ENCODE measurements at places on chromosomes 4 and X.

- peaks cover 3% of the 10 kb centered on the region for H3K27me3 ChIP-seq
- H3K4me3 ChIP-seq = peak overlapping the region; percentile 72
- H3K36me3 ChIP-seq = no peaks in the 10 kb centered on the region
- DNase-seq = no peak
These were observed 1.2 kb downstream of the SLC39A8 start for GRCh38 chr4:102343964-102344519.

DNA sequence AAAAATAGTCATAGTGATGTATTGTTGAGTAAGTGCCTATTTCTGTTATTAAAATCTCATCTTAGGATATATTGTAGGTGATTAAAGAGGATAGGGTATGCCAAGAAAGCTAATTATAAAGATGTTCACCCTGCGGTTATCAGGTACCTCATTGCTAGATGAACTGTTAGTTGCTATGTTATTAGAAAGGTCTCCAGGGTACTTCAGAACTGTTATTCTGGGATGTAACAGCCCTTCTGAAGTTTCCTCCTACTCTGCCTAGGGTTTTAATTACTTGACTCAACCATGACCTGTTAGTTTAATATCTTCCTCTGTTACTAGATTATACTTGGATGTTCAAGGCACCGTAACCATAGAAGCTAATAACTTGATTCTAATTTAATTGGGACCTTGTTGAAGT is 15.4 kb downstream of the TMPRSS11E start:
- no peak overlapping the region for H3K27ac ChIP-seq
- no peak overlapping the region for H3K4me3 ChIP-seq
- H3K27me3 ChIP-seq = no peaks in the 10 kb centered on the region
- H3K4me1 ChIP-seq = no peaks in the 10 kb centered on the region
- H3K36me3 ChIP-seq = no peaks in the 10 kb centered on the region

DNA sequence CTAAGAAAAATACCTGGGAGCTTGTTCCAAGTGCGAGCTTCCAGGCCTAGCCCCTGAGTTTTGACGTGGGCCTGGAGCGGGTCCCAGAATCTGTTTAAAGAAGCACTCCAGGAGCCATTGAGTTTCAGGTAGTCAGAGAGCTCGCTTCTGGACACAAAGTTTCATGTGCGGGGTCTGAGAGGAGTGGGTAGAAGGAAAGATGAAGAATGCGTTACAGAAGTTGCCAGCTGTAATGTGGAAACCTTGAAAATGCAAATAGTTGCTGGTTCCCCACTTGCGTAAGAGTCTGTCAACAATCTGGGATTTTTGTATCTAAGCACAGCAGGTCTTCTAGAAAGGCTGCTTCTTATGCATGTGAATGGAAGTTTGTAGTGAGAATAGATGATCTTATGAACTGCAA is 77.5 kb upstream of the CLCN4 start:
- H3K4me1 ChIP-seq = peaks cover 3% of the 10 kb centered on the region
- no peak for DNase-seq
- no peak overlapping the region for H3K27ac ChIP-seq
- H3K27me3 ChIP-seq = no peaks in the 10 kb centered on the region
- H3K36me3 ChIP-seq = peaks cover 23% of the 10 kb centered on the region

GRCh38 chr4:187666697-187667494 is 328.7 kb upstream of the ZFP42 start:
- no peak for DNase-seq
- H3K4me3 ChIP-seq = no peak overlapping the region
- no peaks in the 10 kb centered on the region for H3K4me1 ChIP-seq
- no peak overlapping the region for H3K27ac ChIP-seq

- DNase-seq = peak; percentile 97
- no peaks in the 10 kb centered on the region for H3K27me3 ChIP-seq
- H3K4me3 ChIP-seq = peak overlapping the region; percentile 35
- H3K36me3 ChIP-seq = no peaks in the 10 kb centered on the region
- H3K4me1 ChIP-seq = peaks cover 55% of the 10 kb centered on the region
These were observed 99.4 kb upstream of the PGRMC2 start for GRCh38 chr4:128386761-128387599.

DNA sequence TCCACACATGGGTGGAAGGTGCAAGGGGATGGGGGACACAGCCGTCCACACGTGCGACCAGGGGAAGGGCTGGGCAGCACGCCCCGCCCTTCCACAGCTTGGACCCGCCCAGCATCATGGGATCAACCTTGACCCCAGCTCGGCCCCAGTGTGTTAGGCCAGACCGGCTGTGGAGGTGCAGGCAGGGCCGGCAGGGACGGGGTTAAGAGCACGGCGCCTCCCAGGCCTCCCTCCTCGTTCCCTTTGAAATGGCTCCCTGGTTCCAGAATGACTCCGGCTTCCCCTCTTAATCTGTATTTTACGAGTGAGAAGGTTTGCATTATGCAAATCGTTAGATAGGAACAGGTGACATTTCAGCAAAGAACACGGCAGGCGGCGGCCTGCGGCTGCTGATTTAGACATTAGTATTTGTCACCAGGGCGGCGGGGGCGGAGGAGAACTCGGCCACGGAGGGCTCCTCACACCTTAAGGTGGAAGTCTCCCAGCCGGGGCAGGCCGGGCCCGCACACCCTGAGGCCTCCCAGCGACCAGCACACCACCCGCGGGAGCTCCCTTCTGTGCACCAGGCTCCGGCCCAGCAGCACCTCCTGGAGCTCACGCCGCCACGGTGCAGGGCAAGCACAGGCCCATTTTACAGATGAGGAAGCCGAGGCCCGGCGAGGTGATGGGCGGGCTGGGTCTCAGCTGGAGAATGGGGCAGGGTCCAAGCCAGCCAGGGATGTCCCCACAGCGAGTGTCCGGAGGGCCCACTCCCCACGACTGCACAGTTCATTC is 116.1 kb downstream of the FAM53A start:
- no peak overlapping the region for H3K27ac ChIP-seq
- peak; percentile 14 for DNase-seq
- H3K27me3 ChIP-seq = peaks cover 21% of the 10 kb centered on the region
- H3K36me3 ChIP-seq = no peaks in the 10 kb centered on the region
- H3K4me1 ChIP-seq = no peaks in the 10 kb centered on the region

DNA sequence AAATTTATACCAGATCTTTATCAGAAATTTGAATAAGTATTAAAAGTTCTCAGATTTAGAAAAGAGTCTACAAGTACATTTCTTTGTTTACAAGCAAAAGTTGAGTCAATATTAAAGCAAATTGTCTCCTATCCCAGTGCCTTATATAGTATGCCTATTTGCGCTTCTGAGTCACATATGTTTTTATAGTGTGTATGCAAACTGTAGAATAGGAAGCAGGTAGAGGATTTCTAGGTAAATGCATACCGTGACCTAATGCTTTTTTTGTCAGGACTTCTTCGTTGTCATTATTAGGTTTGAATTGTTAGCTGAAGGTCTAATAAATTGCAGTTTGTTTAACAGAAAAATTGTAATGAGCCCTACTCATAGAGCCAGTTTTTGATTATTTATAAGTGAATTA is 22.2 kb downstream of the CEP44 start:
- H3K27me3 ChIP-seq = no peaks in the 10 kb centered on the region
- H3K36me3 ChIP-seq = peaks cover 91% of the 10 kb centered on the region
- no peak overlapping the region for H3K27ac ChIP-seq
- no peak overlapping the region for H3K4me3 ChIP-seq
- DNase-seq = no peak

GRCh38 chr4:100494166-100494565 is 23.7 kb downstream of the EMCN start:
- no peak for DNase-seq
- no peak overlapping the region for H3K27ac ChIP-seq
- no peaks in the 10 kb centered on the region for H3K36me3 ChIP-seq
- no peaks in the 10 kb centered on the region for H3K27me3 ChIP-seq
- H3K4me1 ChIP-seq = no peaks in the 10 kb centered on the region

GRCh38 chrX:39493168-39493567 is 604.6 kb downstream of the BCOR start:
- H3K27me3 ChIP-seq = peaks cover under 1% of the 10 kb centered on the region
- no peak overlapping the region for H3K4me3 ChIP-seq
- no peak for DNase-seq
- no peaks in the 10 kb centered on the region for H3K4me1 ChIP-seq

DNA sequence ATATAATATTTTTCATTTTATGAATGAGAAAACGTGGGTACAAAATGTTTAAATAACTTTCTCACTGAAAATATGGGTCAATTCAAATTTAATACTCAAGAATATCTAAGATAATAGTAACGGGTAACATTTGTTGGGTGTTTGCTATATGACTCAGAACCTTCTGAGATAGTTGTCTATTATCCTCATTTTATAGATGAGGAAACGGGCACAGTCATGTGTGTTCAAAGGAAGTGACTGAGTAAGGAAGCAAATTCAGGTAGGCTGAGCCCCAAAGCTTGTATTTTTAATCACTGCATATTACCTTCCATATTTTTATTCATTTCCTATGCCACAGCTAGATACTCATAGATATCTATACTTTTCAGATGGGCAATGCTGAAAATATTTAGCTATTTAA is 12.2 kb upstream of the CAMK2D start:
- H3K27ac ChIP-seq = no peak overlapping the region
- H3K27me3 ChIP-seq = no peaks in the 10 kb centered on the region
- H3K4me3 ChIP-seq = no peak overlapping the region
- no peaks in the 10 kb centered on the region for H3K4me1 ChIP-seq
- DNase-seq = no peak
- no peaks in the 10 kb centered on the region for H3K36me3 ChIP-seq

GRCh38 chr4:19329631-19330030 is 922.1 kb upstream of the SLIT2 start:
- H3K4me3 ChIP-seq = no peak overlapping the region
- DNase-seq = no peak
- no peaks in the 10 kb centered on the region for H3K36me3 ChIP-seq
- no peak overlapping the region for H3K27ac ChIP-seq
- no peaks in the 10 kb centered on the region for H3K4me1 ChIP-seq

DNA sequence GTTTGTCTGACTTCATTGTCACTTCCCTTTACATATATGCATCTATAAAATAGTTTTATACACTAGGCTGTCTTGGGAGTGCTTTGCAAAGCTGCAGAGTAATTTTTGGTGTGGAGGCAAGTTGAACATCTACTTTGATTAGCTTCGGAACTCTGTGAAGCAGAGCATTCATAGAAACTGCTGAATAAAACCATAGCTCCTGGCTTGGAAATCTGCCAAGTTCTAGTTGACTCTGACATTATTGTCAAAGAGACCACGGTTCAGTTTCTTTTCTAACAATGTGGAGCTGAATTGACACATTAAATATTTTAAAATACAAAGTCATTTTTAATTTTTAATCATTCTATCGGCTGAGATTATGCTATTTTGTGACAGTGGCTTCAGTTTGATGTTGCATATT is 335.0 kb downstream of the BMPR1B start:
- H3K4me3 ChIP-seq = peak overlapping the region; percentile 44
- H3K4me1 ChIP-seq = peaks cover 12% of the 10 kb centered on the region
- no peaks in the 10 kb centered on the region for H3K27me3 ChIP-seq
- no peak overlapping the region for H3K27ac ChIP-seq
- no peak for DNase-seq
- H3K36me3 ChIP-seq = no peaks in the 10 kb centered on the region

- H3K4me1 ChIP-seq = peaks cover 4% of the 10 kb centered on the region
- H3K36me3 ChIP-seq = no peaks in the 10 kb centered on the region
- no peak overlapping the region for H3K4me3 ChIP-seq
- no peak for DNase-seq
- H3K27ac ChIP-seq = no peak overlapping the region
- no peaks in the 10 kb centered on the region for H3K27me3 ChIP-seq
These were observed 217.9 kb upstream of the GPC4 start for GRCh38 chrX:133633162-133633561.

All from psoas muscle (tissue), 8 donors.